ENCODE measurements at places on chromosomes 7 and 10. TPM values are rescaled to one million over a fixed set of nuclear protein-coding genes. Genes with fewer than 3 reads are reported as not detected.

FKBP9 gene
- total RNA-seq = 831 TPM

ACSM6 gene
- not detected for total RNA-seq

NRBF2 gene
- 26.6 TPM for total RNA-seq

CAV2 gene
- 51.2 TPM for total RNA-seq

DNA sequence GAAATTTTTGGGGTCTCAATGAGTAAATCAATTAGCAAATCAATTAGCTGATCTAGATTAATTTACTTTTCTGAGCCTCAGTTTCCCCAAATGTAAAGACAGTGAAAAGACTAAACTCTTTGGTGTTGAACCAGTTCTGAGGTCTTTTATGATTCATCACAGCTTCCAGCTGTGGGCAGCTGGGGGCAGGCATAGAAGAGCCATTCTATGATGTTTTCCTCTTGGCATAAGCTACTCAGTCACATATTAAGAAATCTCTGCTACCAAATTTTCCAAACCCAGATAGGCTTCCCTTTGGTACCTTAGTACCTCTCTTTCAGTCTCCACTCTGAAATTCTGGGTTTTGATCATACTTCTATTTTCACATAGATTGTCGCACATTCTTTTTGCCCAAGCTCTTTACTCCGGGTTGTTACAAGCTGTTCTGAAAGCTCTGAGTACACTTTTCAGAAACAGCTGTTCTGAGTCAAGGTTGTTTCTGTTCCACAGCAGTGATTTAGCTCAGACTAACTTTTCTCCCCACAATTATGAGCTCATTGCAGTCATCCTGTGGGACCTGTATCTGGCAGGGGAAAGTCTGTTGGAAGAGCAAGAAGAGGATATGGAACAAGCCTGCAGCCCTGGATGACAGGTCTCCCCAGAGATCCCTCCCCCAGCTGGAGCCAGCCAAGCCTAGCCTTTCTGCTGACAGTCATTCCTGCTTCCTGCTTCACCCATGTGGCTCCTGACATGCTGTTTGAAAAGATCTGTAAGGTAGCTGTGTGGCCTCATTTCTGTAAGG is 599.6 kb upstream of the GHITM start:
- peak; percentile 12 for DNase-seq

DNA sequence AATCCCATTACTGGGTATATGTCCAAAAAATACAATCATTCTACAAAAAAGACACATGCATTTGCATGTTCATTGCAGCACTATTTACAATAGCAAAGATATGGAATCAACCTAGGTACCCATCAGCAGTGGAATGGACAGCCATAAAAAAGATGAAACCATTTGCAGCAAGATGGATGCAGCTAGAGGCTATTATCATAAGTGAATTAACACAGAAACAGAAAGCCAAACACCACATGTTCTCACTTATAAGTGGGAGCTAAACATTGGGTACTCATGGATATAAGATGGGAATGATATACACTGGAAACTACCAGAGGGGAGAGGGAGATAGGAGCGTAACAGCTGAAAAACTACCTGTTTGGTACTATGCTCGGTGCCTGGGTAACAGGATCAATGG is 154.0 kb downstream of the TMEM26 start:
- no peak for DNase-seq

DNA sequence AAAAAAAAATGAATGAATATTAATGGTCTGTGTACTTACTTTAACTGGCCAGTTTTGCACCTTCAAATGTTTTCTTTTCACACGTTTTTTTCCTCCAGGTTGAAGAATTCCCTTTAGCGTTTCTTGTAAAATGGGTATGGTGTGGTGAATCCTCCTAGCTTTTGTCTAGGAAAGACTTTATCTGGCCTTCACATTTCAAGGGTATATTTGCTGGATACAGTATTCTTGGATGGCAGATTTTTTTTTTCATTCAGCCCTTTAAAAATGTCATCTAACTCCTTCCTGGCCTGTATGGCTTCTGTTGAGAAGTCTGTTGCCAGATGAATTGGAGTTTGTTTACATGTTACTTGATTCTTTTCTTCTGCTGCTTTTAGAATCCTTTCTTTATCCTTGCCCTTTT is 10.1 kb downstream of the SLC25A40 start:
- DNase-seq = no peak

- peak; percentile 98 for DNase-seq
Observed at GRCh38 chr7:41886901-41887311, 184.0 kb upstream of the INHBA start.

DNA sequence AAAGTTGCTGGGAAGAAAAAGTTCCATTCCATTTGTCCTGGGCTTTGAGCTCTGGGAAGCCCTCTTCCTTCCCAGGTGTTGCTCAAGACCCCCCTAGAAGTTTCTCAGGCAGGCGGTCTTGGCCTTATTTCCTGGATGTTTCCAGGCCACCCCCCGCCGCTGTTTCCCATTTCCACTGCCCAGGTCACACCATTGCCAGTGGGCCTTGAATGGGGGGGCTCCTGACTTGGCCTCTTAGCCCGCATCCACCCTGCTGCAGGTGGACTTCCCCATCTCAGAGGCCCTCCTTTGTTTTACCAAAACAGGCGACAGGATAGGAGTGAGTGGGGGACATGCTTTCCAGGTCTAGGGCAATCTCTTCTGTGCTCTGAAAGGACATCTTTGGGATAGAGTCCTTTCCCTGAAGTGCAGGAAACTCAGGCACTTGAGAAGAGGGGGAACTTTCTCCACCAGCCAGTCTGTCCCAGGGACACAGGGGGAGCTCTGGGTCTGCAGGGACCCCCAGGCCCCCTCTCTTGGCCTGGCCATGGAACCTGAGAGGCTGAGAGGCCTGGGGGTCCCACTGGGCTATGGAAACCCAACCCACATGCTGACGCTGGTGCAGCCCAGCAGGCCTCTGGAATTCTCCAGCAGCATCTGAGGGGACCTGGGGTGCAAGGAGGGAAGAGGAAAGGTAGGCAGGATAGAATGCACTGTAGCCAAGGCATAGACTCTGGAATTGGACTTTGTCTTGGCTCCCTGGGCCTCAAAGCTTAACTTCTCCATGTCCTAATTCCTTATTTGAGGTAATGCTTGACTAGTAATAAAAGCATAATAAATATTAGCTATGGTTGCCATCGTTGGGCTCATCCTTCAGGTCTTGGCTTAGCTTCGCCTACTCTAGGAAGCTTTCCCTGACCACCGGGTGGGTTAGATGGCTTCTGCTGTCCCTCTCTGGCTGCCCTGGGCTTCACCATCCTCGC is 17.6 kb downstream of the NEURL1 start:
- DNase-seq = no peak

- DNase-seq = peak; percentile 82
Observed at GRCh38 chr7:101950450-101951119, 133.2 kb downstream of the CUX1 start.
